HFF-Myc (cell line): ENCODE measurements at places on chromosomes 2 and 18.

GRCh38 chr2:137966043-137966442, 1.8 kb downstream of the HNMT start:
- DNase-seq, result no peak

GRCh38 chr2:19158896-19159295, 199.5 kb downstream of the OSR1 start:
- DNase-seq, result no peak

DNA sequence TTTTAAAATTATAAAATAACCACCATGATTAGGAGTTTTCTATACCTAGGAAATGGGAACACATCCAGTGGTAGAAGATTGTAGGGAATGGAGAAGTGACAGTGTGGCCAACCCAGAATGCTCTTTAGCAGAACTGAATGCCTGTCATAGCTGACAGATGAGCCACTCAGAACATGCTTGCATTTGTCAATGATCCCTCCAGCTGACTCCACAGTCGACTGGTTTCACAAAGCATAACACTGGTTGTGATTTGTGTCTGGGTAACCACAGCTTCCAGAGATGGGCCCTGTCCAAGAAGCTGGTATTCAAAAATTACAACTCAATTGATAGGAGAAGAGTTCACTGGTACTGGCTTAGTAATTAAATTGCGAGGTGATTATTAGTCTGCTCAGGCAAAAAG, 9.0 kb upstream of the CTIF start:
- DNase-seq, result no peak

DNA sequence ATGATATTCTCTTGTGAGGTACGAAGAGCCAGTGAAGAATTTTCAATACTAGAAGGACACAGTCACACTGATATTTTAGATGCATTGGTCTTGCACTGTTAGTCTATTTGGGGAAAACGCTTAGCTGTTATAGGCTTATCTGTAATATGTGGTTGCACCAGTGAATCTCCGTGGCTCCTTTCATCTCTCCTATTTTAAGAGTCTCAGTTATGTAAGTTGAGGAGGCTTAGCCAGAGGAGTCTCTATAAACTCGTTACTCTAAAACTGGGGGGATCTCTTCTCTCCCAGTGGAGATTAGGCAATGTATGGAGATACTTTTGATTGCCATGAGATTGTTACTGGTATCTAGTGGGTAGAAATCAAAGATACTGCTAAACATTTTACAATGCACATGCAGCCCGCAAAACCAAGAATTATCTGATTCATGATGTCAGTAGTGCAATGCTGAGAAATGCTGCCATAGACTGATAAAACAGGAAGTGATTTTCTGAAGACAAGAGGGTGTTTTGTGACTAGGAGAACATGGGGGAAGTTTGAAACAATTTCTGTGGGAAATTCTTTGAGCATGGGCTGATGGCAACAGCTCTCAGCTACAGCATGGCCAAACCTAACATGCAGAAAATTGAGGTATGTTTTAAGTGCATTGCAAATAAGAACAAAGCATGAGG, 339.1 kb downstream of the SOX11 start:
- no peak for DNase-seq

DNA sequence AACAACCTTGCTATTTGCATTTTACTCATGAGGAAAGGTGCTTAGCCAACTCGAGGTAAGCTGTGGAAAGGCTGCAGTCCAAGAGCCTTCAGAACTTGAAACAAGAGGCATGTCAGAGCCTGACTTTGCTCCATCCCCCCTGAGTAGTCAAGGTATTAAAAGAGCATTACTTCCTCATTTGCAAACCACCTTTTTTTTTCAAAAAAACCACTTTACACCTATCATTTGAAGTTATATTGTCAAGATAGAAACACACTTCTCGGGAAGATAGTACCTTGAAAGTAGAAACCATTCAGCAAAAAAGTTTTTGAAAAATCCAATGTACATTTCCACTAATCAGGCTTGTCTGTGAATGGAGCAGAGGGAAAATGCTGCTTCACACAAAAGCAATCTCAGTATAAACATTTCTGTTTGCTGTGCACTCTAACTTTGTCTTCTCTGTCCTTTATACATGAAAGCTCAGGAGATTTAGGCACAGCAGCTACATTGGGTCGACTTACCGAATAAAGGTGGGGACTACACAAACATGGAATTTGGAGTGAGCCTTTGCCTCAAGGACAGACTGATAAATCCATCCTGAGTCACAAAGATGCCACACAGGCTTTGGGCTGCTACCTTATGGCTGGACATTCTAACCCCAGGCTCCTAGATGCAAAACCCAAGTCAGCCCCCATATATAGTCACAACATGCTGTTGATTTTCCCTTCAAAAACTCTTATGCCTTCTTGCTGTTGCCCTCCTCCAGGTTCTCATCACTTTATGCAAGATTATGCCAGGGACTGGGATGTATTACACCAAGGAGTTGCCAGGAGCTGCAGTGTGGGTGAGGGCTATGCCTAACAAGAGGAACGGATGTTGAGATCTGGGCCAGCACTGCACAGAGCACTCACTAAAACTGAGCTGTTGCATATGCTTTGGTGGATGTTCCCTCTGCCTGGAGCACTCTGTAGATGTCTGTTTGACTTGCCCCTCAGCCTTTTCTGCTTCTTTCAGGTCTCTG, 41.4 kb upstream of the EML4 start:
- DNase-seq, result no peak

DNA sequence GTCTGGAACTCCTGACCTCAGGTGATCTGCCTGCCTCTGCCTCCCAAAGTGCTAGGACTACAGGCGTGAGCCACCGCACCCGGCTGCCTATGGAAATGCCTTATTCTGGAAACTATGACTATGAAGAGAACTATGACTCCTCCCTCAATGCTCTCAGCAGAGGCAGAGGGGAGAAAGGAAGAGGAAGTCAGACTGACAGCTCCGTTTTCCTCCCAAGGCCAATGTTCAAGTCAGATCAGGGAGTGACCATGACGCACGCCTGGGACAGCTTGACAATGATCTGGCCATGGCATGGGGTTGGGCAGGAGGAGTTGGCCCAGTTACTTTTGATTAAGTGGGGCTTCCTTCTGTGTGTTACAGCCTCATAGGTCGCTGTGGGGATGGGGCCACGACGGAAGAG, 44.3 kb upstream of the MRPL33 start:
- no peak for DNase-seq

DNA sequence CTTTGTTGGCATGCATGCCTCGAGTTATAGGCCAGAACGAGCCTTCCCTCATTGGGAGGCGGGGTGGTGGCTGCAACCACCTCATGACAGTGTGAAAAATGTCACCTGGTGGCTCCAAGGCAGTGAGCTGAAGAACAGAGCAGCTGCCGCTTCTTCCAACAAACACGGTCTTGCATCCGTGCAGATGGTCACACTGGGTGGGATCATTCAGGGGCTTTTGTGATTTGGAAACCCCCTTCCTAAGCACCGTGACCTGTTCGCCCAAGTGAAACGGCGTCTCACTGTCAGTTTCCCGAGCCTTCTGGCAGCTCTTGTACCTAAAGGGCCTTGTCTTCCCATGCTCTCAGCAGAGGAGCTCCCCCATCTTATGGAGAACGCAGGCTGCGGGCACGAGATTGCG, 159.7 kb downstream of the NAPG start:
- no peak for DNase-seq

DNA sequence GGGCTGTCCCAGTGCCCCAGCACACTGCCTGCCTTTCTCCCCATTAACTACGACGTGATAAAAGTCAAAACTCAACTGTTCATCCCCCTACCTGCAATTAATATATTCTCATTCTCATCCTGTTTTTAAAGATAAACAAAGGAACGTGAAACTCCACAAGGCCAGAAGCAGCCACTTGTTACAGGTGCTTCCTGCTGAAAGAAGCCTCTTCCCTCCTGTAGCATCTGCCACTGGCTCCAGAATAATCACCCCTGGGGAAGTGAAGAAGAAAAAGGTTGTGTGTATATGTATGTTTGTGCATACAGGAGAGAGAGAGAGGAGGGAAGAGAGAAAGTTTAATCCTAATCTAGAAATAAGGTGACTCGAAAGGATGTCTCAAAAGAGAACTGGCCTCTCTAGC, 27.1 kb downstream of the KIAA2012 start:
- DNase-seq, result no peak

DNA sequence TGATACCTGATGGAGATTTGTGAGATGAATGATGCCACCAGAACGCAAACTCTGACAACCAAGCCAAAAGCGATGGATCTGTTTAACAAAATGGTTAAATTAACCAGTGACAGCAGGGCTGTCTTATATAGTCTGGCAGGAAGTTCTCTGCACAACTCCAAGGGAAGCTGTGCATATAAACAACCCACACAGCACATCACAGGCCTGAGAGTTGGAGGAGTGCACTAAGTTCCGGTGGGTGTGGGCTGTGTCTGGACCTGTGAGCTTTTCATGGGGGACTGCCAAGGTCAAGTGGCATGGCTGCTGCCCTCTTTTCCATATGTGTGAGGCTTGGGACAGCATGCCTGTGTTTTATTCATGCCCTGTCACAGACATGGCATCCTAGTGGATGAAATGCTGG, 414.6 kb upstream of the TRIB2 start:
- DNase-seq, result no peak

GRCh38 chr2:95268211-95269035, 5.8 kb upstream of the PROM2 start:
- DNase-seq, result no peak

DNA sequence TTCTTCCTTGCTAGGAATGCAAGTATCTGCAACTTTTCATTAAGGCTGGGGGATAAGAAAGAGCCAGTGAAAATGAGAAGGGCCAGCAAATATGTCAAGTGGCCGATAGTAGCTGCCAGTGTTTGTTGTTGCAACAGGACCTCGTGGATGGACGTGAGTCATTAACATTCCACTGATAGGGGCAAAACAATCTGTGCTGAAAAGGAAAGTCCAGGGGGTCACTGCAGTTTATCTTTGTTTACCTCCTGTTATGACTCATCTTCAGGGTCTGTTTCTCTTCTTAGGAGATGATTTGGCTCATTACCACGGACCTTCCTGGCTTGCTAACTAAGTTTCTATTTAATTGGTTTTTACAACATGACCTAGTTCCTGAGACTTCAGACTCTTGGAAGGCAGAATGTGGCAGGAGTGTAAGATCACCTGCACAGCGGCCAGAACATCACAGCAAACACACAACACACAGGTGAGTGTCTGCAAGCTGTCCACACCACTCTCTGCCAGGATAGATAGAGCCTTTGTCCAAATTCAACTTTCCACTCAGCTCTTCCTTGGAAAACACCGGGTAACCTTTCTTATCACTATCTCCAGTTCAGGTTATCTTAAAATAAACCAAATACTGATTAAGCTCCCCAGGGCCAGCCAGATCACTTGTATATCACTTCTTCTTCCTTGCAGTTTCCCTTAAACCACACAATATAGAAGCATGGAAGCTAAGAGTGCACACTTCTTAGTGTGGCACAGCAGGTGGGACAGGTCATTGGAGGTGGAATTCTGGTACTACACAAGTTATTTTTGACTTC, 157.5 kb upstream of the LMAN1 start:
- no peak for DNase-seq

GRCh38 chr2:201574766-201575165, 68.5 kb downstream of the TMEM237 start:
- DNase-seq, result no peak

DNA sequence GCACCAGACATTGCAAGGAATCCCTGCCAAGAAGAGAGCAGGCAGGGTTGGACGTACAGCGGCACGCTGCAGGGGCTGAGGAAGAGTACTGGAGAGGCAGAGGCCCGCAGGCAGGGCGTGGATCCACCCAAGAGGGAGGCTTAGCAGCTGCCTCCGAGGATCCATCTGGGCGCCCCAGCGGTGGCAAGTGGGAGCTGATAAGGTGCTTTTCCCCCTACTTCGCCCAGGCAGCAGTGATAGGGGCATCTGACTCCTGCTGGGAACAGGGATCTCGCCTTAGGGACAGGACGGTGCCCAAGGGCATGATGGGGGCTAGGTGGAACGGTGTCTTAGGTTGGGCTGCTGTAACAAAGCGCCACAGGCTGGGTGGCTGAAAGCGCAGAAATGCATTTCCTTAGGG, 67.4 kb upstream of the HS6ST1 start:
- no peak for DNase-seq

DNA sequence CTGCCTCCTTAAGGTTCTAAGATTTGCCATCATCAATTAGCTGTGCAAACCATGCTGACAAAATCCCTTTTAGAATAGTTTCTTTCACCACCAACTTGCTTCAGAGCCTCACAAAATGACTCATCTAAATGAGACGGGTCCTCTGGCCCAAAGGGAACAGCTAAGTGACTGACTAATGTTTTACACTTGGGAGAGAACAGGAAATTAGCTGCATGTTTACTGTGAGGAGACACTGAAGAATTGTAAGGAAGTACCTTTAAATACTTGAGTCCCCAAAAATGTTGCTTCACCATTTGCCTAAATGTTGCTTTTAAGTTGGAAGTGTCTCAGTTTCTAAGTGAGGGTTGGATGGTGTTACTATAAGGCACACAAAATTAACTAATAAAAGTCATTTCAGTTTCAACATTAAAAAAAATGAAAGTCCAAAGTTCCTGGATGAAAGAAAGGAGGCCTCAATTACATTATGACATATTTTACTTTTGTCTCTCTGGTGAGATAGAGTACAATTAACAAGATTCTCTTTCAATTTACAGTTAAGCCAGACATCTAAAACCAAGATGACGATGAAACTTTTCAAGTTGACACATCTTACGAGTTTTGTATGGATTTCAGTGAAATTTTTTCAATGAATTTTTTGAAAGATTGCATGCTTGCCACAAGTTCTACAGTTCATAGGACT, 229.1 kb upstream of the FN1 start:
- DNase-seq, result peak; percentile 76

- DNase-seq, result peak; percentile 81
Observed at GRCh38 chr2:26355038-26355995, 8.7 kb upstream of the ADGRF3 start.

DNA sequence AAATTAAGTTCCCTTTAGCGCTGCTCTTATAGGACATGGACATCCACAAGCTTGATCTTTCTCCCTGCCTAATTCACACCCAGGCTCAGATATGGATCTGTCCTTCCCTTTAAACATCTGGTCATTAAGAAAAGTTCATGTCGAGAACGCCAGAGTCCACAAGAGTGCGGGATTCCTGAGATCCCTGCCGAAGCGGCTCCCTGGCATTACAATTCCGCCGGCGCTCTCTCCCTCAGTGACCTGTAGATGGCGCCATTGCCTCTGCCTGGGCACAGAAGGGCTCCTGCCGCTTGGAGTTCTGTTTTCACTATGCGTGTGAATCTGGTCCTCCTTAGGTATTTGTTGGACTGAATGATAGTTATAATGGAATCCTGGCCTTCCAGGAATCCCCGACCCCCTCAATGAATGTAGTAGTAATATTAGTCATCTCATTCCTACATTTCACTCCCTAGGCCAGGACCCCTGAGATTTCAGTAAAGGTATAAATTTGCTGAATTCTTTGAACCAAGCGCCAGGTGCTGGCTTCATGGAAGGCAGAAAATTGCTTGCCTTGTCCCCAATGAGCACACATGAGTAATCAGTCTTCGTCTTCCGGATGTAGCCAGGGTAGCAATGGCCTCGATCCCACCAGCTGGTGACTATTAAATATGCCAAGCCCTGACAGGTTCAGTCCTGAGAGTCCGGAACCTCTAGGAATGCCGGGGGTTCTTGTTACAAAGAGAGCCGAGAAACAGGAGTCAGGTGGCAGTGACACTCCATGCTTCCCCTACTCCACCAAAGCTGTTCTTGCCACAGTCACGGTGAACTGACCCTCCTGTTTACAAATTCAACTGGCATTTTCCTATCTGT, 26.4 kb upstream of the CD207 start:
- peak; percentile 41 for DNase-seq

- no peak for DNase-seq
Observed at GRCh38 chr18:74790451-74790850, 192.8 kb downstream of the ZNF407 start.

GRCh38 chr2:10868465-10869314, 43.0 kb upstream of the KCNF1 start:
- no peak for DNase-seq

- no peak for DNase-seq
Observed at GRCh38 chr2:627340-627709, 49.9 kb downstream of the TMEM18 start.
